ENCODE measurements at places on chromosomes 11 and 22.
A peak's percentile ranks its signal among the peaks of the same experiment; 100 is the strongest.

GRCh38 chr11:128783513-128783912 is 83.6 kb downstream of the KCNJ1 start:
- no peak for DNase-seq

- DNase-seq: no peak
Measured at GRCh38 chr11:128627666-128628324, 40.4 kb upstream of the ETS1 start.

- peak; percentile 45 for DNase-seq
Measured at GRCh38 chr11:118216621-118217481, 8.0 kb downstream of the JAML start.

GRCh38 chr11:37502202-37502601 is 904.2 kb upstream of the RAG2 start:
- no peak for DNase-seq

- DNase-seq: no peak
Measured at GRCh38 chr22:32584650-32585049, 110.0 kb downstream of the FBXO7 start.

DNA sequence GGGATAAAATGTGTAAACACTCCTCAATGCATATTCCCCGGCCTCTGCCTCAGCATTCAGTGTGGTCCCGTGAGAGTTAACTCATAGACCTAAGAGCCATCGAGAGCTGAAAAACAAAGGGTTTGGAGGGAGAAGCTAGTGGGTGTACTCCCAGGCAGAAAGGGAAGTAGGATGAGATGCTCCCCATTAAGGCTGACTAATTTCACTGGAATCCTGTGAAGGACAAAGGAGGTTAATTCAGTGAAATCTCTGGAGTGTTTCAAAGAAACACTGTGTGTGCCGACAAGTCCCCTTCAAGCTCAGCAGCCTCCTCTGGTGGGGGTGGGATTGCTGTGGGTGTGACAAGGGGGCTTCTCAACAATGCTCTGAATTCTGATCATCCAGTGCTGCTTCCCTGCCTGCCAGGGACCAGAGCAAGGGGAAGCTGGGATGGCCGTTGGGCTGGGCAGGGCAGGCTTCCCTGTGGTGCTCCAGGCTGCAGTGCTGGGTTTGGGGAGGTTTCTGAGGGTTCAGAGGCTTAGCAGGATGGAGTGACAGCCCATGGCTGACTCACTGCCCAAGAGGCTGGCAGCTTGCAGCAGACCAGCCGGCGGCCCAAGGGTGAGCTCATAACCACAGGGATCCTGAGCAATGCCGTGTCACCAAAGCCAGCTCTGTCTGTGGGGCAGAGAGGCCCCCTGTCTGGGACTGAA is 61.4 kb upstream of the BMAL1 start:
- DNase-seq: no peak

GRCh38 chr11:119928047-119928446 is 199.0 kb upstream of the NECTIN1 start:
- DNase-seq: no peak

- no peak for DNase-seq
Measured at GRCh38 chr22:24985826-24986214, 33.3 kb downstream of the KIAA1671 start.

- DNase-seq: no peak
Measured at GRCh38 chr11:33719587-33719986, 16.6 kb downstream of the CD59 start.

- DNase-seq: no peak
Measured at GRCh38 chr11:20840341-20840740, 171.0 kb downstream of the NELL1 start.

- no peak for DNase-seq
Measured at GRCh38 chr22:48837341-48837935, 990.2 kb downstream of the BRD1 start.

- peak; percentile 84 for DNase-seq
Measured at GRCh38 chr11:35077709-35078469, 61.1 kb upstream of the CD44 start.

- no peak for DNase-seq
Measured at GRCh38 chr22:28408709-28409108, 270.9 kb downstream of the TTC28 start.

GRCh38 chr11:112307616-112308015 is 47.0 kb upstream of the PLET1 start:
- no peak for DNase-seq

- no peak for DNase-seq
Measured at GRCh38 chr11:82701847-82702520, 31.7 kb downstream of the FAM181B start.

DNA sequence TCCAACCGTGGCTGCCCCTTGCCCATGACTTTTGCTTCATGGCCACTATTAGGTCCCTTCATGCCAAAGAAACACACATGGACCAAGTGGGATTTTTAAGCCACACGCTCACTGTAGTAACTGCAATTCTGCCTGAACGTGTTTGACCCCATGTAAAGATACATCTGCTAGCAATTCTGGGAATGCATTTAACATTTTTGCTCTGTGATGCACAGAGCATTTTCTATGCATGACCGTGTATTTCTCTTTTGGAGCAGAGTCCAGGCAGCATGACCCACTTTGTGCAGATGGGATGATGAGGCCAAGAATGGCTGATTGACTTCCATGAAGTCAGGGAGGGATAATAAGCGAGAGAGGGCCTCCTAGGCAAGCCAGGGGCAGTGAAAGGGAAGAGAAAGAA is 108.5 kb downstream of the TP53I11 start:
- DNase-seq: no peak

- DNase-seq: no peak
Measured at GRCh38 chr11:25536289-25536688, 795.6 kb upstream of the ANO3 start.

GRCh38 chr11:57353446-57353845 is 15.3 kb downstream of the P2RX3 start:
- DNase-seq: no peak

DNA sequence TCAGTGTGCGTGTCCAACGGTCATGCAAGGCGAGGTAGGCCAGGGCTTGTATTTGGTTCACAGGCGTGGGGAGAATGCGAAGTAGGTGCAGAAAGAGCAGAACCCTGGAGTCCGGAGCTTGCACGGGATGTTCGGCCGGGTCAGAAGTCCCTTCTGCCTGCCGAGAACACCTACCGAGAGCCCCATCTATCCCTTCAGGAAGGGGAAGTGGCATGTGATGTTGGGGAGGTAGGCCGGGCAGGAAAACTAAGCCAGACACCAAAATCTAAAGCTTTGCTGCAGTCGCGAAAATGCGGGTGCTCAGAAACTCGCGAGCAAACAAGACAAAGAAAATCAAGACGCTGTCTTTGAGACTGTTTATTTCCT is 435 bp upstream of the TAF6L start:
- no peak for DNase-seq

DNA sequence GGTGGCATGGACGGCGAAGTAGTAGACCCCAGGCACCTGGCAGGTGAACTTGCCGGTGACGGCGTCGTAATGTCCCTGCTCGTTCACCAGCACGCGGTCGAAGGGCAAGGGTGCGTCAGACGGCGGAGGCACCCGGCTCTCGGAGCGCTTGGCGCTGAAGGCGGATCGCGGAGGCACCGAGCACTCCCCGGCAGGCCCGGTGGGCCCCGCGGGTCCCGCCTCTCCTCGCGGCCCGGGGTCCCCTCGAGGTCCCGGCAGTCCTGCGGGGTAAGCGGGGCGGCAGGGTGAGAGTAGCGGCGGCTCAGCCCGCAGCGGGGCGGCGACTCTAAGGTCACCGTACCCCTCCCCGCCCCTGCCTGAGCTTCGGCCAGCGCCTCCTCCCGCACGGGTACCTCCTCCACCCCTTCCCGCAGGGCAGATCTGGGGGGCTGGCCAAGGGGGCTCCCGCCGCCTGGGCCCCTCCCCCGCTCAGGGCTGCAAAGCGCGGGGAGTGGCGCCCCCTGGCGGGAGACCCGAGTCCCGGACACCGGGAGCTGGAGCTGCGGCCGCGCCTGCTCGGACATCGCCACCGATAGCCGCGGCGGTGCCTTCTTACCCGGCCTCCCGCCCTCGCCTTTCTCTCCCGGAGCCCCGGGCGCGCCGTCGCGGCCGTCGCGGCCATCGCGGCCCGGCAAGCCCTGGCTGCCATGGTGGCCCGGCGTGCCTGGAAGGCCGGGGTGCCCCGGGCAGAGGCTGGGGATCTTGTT is 921 bp downstream of the C1QTNF5 start:
- no peak for DNase-seq

DNA sequence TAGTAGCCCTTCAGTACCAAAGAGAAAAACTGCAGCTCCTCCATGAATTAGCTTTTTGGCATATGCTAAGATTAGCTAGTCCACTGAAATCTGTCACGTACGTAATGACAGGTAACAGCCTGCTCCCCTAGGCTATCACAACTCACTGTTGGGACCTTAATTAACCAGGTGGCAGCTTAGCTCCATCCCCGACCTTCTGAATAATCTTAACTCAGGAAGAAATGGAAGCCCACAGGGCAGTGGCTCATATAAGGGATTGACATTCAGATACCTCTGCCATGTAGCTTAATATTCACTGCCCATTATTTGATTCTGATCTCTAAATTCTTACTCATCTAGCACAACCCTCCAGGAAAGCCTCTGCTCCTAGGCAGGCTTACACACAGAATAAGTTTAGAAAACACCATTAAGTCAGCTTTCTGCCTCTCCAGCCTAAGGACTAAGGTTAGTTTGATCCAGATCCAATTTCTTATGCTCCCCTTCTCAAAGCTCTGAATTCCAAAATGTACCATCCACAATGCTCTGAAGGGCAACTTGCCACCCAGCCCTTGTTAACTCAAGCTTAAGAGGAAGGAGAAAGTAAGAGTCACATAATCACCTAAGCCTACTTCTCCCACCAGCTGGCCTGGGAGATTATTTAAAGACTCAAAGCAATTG is 5.0 kb downstream of the HSPA8 start:
- no peak for DNase-seq

- DNase-seq: peak; percentile 72
Measured at GRCh38 chr22:49807780-49808708, 19.6 kb downstream of the BRD1 start.

DNA sequence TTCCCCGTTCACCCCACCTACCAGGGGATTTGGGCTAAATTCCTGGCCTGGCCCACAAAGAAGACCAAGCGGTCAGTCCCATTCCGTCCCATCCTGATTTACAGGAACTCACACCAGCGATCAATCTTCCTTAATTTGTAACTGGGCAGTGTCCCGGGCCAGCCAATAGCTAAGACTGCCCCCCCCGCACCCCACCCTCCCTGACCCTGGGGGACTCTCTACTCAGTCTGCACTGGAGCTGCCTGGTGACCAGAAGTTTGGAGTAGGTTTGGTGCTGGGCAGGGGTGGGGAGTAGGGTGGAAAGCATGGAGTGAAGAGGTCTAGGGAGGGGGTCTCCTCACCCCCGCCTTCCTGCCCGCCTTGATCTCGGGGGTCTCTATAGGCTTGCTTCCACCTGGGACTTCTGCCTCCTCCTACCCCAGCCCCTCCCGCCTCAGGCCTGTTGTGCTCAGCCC is at the start of gene SERPING1:
TSS of gene SERPING1 (plus strand) at position 225 of the 455 bp plus-strand sequence. CDS start 586 bp downstream, outside the sequence.
- DNase-seq: no peak

GRCh38 chr11:84383576-84383975 is 1097.4 kb upstream of the CCDC90B start:
- no peak for DNase-seq

DNA sequence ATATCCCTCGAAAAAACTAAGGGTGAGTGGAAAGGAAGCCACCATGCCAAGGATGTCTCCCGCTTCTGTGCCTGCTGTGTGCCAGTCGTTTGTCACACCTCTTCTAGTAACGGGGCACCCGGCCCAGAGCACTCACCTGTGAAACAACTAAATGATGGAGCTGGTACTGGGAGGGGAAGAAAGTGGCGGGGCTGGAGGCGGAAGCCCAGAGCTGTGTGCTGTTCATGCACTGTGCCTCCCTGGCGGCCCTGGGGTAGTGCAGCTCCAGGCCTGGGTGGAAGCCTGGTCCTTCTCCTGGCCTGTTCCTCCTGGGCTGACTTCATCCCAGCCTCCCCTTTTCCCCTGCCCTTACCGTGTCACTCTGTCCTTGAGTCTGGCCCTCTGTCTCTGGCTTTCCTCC is 130.2 kb downstream of the CEP164 start:
- DNase-seq: no peak

DNA sequence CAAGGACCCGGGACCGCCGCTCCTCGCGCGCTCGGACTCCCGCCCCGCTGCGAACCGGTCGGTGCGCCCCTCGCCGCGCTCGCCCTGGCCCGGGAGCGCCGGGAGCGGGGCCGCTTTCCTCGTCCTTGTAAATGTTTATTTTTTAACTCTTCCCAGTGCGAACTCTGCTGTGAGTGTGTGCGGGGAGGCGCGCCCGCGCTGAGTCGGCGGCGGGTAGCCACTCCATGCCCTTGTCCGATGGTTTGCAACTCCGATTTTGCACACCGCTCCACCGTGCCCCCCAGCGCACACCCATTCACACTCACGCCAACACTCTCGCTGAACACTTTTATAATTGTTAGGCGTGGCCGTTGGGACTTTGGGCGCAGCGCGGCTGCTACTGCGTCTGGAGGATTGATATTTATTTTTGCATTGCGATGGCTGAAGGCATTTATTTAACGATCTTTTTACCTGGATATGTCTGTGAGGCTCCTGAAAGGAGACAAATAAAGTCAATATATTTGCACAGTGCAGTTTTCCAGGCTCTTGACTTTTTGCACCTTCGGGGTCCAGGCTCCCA is 1.0 kb downstream of the C11orf96 start:
- no peak for DNase-seq

DNA sequence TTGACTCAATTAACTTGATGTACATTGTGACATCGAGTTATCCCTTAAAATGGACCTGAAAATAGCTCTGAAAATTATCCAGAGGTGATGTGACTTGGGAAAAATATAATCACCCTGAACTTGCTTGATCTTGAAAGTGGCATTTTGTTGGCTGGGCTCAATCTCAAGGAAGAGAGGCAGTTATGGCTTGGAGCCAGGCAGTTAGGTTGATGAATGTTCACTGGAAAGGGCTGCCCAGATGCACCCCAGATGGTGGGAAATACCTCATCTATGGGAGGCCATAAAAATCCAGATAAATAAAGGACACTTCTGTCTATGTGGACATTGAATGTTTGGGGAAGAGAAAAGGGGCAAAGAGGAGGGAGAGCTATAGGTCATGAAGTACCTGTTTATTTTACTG is 55.7 kb upstream of the OR5AN1 start:
- DNase-seq: no peak

DNA sequence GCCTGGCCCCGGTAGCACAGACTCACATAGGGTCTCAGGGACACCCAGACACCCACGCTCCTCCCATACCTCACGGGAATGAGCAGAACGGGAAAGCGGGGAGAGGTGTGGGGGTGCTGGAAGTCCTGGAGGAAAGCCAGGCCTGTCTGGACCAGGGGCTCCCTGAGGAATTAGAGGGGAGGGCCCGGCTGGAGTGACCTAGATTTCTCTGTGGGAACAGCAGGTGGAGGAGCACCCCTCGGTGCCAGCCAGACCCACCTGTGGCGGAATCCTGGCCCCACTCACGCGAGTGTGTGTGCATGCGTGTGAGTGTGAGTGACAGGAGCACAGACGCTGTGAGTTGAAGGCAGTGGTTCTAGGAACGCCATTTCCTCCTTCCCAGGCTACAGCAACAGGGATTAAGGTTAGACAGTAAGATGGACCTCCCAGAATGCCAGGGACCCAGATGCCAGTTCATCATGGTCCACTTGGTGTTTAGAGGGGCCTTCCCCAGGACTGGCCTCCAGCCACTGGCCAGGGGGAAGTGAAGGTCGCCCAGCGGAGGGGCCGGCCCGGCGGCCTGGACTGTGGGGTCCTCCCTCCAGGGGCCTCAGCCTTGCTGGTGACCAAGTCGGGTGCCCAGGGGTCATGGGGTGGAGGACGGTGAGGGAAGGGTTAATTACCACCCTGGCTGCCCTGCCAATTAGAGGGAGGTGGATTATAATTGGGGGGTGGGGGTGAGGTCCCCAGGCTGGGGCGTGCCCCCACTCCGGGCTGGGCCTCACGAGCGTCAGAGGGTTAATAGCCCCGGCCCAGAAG is 1.0 kb downstream of the PKP3 start:
- DNase-seq: no peak
